ENCODE measurements at places on chromosomes 1 and 21. TPM values are rescaled to one million over a fixed set of nuclear protein-coding genes. Genes with fewer than 3 reads are reported as not detected.

Gene SERTAD4
- total RNA-seq, result 71.7 TPM

DNA sequence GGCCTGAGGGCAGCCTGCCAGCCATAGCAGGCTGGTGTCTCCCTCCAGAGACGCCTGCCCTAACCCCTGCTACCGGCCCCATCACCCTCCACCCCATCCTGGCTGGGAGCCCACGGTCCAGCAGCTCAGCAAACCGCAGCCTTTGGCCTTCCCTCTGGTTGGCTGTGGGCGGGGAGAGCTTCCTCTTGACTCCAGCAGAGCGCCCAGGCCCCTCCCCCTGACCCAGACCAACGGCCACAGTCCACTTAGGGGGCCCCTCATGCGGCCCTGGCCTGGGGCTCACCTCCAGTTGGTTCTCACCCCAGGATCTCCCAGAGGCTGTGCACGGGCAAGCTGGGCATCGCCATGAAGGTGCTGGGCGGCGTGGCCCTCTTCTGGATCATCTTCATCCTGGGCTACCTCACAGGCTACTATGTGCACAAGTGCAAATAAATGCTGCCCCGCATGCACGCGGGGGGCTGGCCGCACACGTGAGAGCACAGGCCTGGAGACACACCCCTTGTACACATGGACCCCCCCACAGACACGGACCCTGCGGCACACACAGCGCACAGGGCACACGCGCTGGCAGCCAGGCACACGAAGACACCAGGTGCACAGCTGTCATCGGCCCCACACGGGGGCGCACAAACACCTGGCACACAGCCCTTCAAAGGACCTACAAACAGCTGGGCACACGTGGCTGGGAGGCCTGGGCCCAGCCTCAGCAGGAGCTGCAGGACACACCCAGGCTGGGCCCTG, 3.1 kb downstream of the SMIM1 start:
- no peak for DNase-seq
- no peaks in the 10 kb centered on the region for H3K27me3 ChIP-seq
- no peak overlapping the region for H3K27ac ChIP-seq
- peaks cover 11% of the 10 kb centered on the region for H3K4me1 ChIP-seq
- no peak overlapping the region for H3K4me3 ChIP-seq
- peaks cover 12% of the 10 kb centered on the region for H3K36me3 ChIP-seq

DNA sequence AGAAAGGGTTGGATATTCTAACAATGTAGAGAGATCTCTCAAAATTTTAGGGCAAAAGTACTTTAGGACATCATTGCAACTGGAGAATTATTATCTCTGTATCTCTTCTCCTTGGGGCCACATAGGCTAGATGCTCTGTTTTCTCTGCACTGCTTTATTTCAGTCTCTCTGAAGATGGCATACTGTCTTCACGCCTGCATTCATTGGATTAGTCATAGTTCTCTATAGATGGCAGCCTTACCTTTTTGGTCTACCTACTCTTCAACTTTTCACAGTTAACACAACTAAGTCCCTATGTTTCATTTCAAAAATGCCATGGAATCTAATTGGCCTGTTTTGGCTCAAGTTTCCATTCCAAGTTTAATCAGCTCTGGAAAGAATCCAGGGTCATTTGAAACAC, 1623.3 kb upstream of the B3GALT2 start:
- DNase-seq, result no peak
- H3K27ac ChIP-seq, result no peak overlapping the region
- H3K4me3 ChIP-seq, result no peak overlapping the region
- H3K36me3 ChIP-seq, result no peaks in the 10 kb centered on the region

DNA sequence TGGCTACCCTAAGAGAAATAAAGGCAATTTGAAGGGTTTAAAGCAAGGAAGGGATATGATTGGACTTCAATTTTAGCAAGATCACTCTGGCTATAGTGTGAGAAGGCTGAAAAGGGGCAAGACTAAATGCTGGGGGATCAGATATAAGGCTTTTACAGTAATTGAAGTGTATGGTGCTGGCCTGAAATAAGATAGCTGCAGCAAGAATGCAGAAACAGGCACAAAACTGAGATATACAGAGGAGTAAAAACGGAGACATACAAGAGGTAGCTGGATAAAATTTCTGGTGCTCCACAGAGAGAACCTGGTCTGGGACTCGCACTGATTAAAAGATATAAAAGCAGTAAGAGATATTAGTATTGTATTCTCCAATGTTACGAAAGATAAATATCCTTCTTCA, 92.0 kb downstream of the DENND1B start:
- H3K27ac ChIP-seq, result no peak overlapping the region
- no peaks in the 10 kb centered on the region for H3K27me3 ChIP-seq
- H3K36me3 ChIP-seq, result peaks cover 4% of the 10 kb centered on the region
- H3K4me3 ChIP-seq, result no peak overlapping the region
- H3K4me1 ChIP-seq, result peaks cover 23% of the 10 kb centered on the region
- no peak for DNase-seq

Gene SPOCD1
- total RNA-seq, result 7.3 TPM

- no peaks in the 10 kb centered on the region for H3K4me1 ChIP-seq
- H3K4me3 ChIP-seq, result no peak overlapping the region
- H3K27ac ChIP-seq, result peak overlapping the region; percentile 77
- no peak for DNase-seq
- peaks cover 4% of the 10 kb centered on the region for H3K27me3 ChIP-seq
These were observed 70.3 kb downstream of the SERINC2 start for GRCh38 chr1:31483012-31483946.

DNA sequence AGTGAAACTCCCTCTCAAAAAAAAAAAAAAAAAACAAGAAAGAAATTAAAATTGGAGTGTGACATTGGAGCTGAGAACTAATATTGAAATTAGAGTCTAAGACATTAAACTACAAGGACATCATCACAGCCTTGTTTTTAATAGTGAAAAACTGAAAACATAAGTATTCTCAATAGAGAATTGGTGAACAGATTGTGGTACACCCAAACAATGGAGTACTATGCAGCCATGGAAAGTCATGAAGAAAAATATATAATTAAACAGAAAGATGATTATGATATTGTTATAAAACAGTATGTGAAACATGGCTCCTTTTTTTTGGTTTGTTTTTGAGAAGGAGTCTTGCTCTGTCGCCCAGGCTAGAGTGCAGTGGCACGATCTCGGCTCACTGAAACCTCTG, 43.4 kb downstream of the NCMAP start:
- H3K27ac ChIP-seq, result no peak overlapping the region
- peaks cover 5% of the 10 kb centered on the region for H3K4me1 ChIP-seq
- no peak overlapping the region for H3K4me3 ChIP-seq
- DNase-seq, result no peak
- H3K36me3 ChIP-seq, result no peaks in the 10 kb centered on the region

Gene BTF3L4
- total RNA-seq, result 51.1 TPM

DNA sequence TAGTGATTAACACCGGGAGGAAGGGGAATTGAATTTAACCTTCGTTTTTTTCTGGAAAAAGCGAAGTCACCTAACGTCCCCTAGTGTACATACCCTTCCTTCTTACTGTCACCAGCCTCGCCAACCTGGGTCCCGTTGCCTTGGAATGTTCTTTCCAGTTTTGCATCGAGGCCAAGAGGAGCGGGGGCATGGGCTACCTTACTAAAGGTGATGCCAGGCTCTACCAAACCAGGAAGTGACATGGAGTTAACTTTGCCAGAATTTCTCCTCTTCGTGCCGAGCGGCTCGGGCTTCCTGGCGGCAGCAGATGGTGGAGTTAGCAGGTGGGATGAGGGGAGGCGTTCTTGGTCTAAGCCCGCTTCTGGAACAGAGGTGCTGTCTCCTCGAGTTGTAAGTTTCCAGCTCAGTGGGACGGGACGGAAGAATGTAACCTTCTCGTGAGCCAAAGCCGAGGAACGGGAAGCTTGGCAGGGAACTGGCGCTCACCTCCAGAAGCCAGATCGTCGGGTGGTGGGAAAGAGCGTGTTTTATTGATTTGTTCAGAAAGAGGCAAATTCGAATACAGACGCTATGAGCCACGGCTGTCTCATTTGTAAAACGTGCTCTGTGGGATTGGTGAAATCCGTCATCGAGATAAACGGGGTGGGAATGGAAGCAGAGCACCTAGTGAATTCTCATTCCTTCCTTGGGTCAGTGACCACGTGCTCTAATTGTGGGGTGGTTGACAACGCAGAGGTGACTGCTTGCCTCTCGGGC, 486 bp downstream of the NIPAL3 start:
- no peaks in the 10 kb centered on the region for H3K27me3 ChIP-seq
- DNase-seq, result no peak
- H3K36me3 ChIP-seq, result peaks cover 5% of the 10 kb centered on the region
- peaks cover 58% of the 10 kb centered on the region for H3K4me1 ChIP-seq
- peak overlapping the region; percentile 88 for H3K27ac ChIP-seq
- H3K4me3 ChIP-seq, result peak overlapping the region; percentile 95

DNA sequence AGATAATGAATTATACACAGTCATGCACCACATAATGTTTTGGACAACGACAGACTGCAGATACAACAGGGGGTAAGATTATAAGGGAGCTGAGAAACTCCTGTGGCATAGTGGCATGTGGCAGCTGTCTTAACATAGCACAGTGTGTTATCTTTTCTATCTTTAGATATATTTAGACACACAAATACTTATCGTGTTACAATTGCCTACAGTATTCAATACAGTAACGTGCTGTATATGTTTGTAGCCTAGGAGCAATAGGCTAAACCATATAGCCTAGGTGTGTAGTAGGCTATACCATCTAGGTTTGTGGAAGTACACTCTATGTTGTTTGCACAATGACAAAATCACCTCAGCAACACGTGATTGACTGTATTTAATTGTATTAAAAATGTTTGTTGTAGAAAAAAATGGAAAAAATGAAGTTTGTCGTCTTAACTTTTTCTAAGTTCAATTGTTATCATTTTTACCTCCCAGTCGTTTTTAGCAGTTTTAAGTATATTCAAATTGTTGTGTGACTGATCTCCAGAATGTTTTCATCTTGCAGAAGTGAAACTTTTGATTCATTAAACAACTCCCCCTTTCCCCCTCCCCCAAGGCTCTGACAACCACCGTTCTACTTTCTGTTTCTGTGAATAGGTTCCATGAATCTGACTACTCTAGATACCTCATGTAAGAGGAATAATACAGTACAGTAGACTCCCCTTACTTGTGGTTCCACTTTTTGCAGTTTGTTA, 351.0 kb upstream of the B3GALT2 start:
- H3K27me3 ChIP-seq, result no peaks in the 10 kb centered on the region
- no peak overlapping the region for H3K4me3 ChIP-seq
- no peak overlapping the region for H3K27ac ChIP-seq
- peaks cover 9% of the 10 kb centered on the region for H3K4me1 ChIP-seq
- H3K36me3 ChIP-seq, result no peaks in the 10 kb centered on the region

DNA sequence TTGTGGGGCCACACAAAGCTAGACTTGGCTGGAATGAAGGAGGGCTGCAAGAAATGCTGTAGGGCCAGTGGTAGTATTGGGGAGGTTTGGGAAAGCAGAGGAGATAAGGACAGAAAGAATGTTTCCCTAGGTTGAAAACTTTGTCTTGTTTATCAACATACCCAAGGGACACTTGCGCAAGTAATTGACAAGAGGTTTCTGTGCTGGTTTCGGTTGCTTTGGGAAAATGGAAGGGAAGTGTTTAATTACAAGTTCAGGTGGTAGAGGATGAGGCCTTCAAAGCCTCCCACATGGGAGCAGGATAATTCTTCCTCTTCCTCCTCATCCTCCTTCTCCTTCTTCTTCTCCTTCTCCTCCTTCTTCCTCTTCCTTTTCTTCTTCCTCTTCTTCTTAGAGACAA, 182.1 kb upstream of the LMO4 start:
- peaks cover 1% of the 10 kb centered on the region for H3K36me3 ChIP-seq
- DNase-seq, result no peak
- H3K4me3 ChIP-seq, result no peak overlapping the region
- peaks cover 3% of the 10 kb centered on the region for H3K27me3 ChIP-seq
- no peak overlapping the region for H3K27ac ChIP-seq

Gene PARS2
- 3.2 TPM for total RNA-seq

DNA sequence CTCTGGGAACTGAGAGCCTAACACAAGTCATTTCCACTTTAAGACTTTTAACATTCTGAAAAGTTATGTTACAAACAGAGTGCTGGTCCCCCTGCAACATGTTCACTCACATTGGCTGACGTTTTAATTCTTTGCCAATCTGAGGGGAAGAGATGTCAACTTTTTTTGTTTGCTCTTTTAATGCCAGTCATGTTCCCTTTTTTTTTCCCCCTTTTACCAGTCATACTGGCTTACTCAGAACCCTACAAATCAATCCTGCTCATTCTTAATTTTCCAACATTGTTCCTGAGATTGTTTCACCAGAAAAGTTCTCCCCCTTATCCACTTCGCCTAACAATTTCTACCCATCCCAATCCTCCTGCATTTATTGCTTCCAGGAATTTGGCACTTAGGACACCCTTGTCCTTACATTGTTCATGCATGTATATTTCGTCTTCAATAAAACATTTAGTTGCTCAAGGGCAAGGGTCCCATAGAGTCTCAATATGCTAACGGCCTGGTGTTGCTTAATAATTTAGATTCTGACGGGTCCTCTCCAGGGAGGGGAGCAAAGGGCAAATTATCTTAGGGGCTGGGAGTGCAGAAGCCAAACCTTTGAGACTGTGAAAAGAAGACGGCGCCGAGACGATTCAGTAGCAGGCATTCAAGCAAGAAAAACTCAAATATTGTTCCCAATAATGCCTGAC, 624 bp upstream of the CR1L start:
- DNase-seq, result no peak
- H3K27ac ChIP-seq, result no peak overlapping the region
- peaks cover 28% of the 10 kb centered on the region for H3K27me3 ChIP-seq
- H3K4me3 ChIP-seq, result no peak overlapping the region

- H3K4me1 ChIP-seq, result peaks cover 28% of the 10 kb centered on the region
- H3K4me3 ChIP-seq, result no peak overlapping the region
- H3K27ac ChIP-seq, result no peak overlapping the region
- H3K27me3 ChIP-seq, result no peaks in the 10 kb centered on the region
These were observed 836 bp upstream of the PRCC start for GRCh38 chr1:156766298-156767100.

Gene VASH2
- total RNA-seq, result 2.8 TPM

DNA sequence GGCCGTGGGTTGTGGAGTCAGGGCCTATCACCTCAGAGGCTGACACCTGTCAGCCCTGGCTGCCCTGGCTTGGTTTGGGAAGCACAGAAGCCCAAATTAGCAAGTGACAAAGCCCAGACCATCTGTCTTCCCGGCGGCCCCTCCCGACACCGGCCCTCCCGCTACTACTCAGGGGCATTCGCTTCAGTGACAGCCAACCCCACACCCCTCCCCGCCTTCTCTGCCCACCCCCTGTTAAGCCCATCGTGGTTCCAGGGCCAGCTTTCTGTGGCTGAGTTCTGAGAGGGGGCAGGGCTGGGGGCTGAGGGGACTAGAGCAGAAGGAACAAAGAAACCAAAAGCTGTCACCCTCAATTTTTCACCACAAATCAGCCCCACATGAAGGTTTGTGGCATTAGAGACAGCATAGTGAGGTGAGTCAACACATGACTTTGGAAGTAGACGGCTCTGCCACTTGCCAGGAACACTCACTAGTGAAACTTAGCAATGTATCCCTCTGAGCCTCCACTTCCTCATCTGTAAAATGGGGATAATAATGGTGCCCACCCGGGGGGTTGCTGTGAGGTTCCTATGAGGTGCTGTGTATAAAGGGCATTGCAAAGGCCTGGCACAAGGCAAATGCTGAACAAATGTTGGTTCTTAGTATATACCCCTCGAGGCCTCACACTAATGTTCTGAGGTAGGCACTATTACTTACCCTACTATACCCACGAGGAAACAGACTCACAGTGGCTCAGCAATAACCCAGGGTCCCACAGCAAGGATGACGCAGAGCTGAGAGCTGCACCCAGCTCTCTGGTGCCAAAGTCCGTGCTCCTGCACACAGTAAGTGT, 5.2 kb upstream of the TNNI1 start:
- no peak for DNase-seq
- no peak overlapping the region for H3K27ac ChIP-seq

Gene SPRR3
- total RNA-seq, result not detected
